Activated naive CD8-positive, alpha-beta T cell treated with anti-CD3 and anti-CD28 coated beads, Interleukin-2, amount 50 U/mL, for 24 hours (primary cell): ENCODE measurements at places on chromosomes 1 and 21.

DNA sequence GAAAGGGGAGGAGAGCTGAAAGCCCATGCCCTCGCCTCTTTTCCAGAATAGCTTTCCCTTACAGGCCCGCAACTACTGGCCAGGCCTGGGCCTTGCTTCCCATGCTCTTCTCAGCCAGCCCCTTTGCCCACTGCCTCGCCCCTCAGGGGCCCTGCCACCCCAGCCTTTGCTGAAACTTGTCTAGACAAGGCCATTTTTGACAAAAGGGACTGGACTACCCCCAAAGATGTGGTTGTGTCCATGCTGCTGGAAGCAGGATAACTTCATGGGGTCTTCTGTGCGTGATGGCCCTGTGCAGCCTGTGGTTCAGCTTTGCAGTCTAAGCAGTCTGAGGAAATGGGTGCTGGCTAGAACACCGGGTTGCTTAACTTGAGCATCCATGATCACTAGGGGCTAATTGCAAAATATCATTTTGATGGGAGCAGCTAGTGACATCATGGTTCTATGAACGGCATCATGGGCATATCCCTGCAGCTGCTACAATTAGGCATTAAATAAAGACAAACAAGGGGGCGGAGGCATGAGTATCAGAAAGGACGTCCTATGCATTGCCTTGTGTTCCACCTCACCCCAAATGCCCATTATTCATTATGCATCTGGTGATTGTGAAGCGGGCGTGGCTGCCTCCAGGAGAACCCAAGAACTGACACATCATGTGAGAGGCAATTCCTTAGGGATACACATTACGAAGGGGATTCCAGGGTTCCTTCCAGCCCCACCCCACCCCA lies 36.8 kb downstream of the NTPCR start:
- no peaks in the 10 kb centered on the region for H3K27me3 ChIP-seq
- peaks cover 6% of the 10 kb centered on the region for H3K4me1 ChIP-seq
- no peak overlapping the region for H3K27ac ChIP-seq
- H3K36me3 ChIP-seq = peaks cover 5% of the 10 kb centered on the region

DNA sequence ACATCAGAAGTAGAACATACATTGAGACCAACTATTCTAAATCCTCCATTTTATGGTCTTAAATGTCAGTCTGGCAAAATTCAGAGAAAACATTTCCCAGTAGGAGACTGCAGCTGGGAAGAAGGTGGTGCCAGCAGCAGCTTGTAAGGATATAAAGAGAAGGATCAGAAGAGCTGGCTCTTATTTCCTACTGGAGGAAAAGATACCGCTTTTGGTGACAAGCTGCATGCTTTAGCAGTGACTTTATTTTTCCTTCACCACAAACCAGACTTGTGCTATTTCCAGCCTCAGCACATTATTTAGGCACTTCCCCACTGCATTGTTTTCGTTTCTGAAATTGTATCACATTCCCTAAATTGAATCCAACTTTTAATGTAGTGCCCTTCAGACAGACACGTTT lies 28.4 kb downstream of the RNF11 start:
- peak overlapping the region; percentile 50 for H3K27ac ChIP-seq
- peaks cover 7% of the 10 kb centered on the region for H3K36me3 ChIP-seq
- DNase-seq = no peak
- no peak overlapping the region for H3K4me3 ChIP-seq
- H3K27me3 ChIP-seq = no peaks in the 10 kb centered on the region

DNA sequence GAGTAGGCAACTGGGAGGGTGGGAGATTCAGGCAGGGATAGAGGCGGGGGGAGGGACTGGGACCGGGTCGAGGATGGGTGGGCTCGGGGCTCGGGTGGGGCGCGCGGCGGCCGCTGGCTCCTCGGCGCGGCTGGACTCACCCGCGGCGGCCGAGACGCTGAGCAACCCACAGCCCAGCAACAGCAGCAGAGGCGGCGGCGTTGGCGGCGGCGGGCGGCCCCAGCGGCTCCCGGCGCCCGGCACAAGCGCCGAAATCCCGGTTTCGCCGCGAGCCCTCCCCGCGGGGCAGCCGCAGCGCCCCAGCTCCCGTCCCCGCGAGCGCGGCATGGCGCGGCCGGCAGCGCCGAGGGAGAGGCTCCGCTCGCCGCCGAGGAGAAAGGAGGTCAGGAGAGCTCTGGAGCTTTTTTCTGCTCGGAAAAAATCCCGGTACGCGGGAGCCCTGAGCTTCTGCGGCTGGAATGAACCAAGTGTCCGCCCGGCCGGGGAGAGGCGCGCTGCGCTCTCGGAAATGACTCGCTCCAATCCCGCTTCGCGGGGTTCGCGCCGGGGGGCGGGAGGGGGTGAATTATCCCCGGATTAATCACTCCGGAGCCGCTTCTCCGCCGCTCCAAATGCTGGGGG lies at the start of gene CSMD2:
TSS of gene CSMD2 (minus strand) at position 460 of the 621 bp plus-strand sequence. CDS start at position 327, 133 bp downstream.
- no peak for DNase-seq
- H3K4me3 ChIP-seq = no peak within 1 kb of the TSS
- no peaks in the 10 kb centered on the region for H3K36me3 ChIP-seq
- peaks cover 8% of the 10 kb centered on the region for H3K4me1 ChIP-seq
- no peak within 1 kb of the TSS for H3K27ac ChIP-seq

GRCh38 chr1:229296541-229296941 lies 25.6 kb downstream of the RAB4A start:
- no peak for DNase-seq
- H3K36me3 ChIP-seq = peaks cover 25% of the 10 kb centered on the region
- H3K27ac ChIP-seq = no peak overlapping the region
- H3K27me3 ChIP-seq = no peaks in the 10 kb centered on the region
- H3K4me1 ChIP-seq = peaks cover 2% of the 10 kb centered on the region
- no peak overlapping the region for H3K4me3 ChIP-seq

DNA sequence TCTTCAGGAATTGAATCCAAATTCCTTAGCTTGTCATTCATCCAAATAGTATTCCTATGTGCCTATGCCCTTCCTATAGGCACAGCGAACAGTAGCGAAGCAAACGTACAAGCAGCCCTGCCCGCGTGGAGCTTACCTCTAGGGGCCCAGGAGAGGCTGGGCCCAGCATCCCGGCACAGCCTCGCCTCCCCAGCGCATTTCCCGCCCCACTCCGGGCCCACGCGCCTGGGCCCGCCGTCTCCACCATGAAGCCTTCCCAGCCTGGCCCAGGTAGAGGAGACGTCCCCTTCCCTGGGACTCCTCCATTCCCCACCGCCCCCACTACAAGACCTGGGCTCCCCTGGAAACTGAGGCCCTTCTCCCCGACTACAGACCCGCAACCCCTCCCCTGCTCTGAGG lies 245 bp upstream of the TMEM269 start:
- peaks cover 25% of the 10 kb centered on the region for H3K36me3 ChIP-seq
- no peak for DNase-seq
- no peaks in the 10 kb centered on the region for H3K27me3 ChIP-seq
- peaks cover 20% of the 10 kb centered on the region for H3K4me1 ChIP-seq

DNA sequence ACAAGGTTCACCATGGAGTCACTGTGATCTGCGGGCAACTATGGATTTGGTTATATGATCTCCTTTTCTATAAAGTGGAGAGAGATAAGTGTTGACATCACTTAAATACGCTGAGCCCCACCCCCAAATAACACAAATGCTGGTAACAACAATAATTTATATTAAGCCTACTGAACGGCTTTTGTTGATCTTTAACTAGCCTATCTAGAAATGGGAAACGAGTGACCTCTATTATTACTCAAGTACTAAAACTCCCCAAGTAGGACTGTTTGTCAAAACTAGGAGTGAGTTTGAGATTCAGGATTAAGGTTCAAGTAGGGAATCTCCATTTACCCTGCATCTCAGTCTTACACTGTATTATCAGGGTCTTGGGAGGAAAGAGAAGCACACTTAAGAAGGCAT lies 52.2 kb downstream of the MAP3K7CL start:
- peaks cover 2% of the 10 kb centered on the region for H3K36me3 ChIP-seq
- no peak overlapping the region for H3K4me3 ChIP-seq
- DNase-seq = no peak
- H3K4me1 ChIP-seq = peaks cover 14% of the 10 kb centered on the region
- H3K27me3 ChIP-seq = no peaks in the 10 kb centered on the region

GRCh38 chr1:179129702-179130473 lies 48.0 kb downstream of the TOR3A start:
- peak overlapping the region; percentile 73 for H3K4me3 ChIP-seq
- H3K27me3 ChIP-seq = no peaks in the 10 kb centered on the region
- no peak for DNase-seq

DNA sequence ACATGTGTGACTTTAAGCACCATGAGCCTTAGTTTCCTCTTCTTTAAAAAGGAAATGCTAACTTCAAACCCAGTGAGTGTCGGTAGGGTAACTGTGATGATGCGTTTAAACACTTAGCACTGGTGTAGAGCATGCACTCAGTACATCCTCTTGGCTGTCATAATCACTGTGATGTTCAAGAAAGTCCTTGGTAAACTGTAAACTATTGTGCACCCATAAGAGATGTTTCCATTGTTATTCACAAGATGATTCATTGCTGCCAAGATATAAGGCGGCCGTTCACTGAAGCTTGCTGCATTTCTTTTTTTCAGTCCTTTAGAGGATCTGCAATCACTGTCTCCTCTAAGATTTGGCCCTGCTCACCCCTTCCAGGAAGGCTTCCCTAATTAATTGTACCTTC lies 61.8 kb upstream of the DAB1 start:
- H3K4me3 ChIP-seq = no peak overlapping the region
- no peaks in the 10 kb centered on the region for H3K36me3 ChIP-seq
- no peak overlapping the region for H3K27ac ChIP-seq
- no peaks in the 10 kb centered on the region for H3K27me3 ChIP-seq
- no peak for DNase-seq

- peaks cover 4% of the 10 kb centered on the region for H3K36me3 ChIP-seq
- peaks cover 2% of the 10 kb centered on the region for H3K4me1 ChIP-seq
- DNase-seq = no peak
- H3K27ac ChIP-seq = no peak overlapping the region
- no peaks in the 10 kb centered on the region for H3K27me3 ChIP-seq
Measured at GRCh38 chr1:61093525-61094137, 11.3 kb downstream of the NFIA start.

DNA sequence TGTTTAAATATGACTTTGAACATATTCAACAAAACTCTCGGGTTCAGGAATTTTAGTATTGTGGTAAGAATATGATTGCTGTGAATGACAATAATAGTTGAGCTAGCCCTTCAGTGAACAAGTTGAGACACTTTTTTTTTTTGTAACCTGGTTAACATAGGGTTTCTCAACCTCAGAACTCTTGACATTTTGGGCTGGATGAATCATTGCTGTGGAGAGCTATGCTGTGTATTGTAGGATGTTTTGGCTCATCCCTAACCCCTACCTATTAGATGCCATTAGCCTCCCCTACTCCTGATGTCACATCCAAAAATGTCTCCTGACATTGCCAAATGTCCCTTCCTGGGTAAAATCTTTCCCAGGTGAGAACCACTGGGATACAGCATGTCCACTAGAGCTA lies 113.7 kb downstream of the RUNX1 start:
- peak overlapping the region; percentile 91 for H3K27ac ChIP-seq
- peaks cover 93% of the 10 kb centered on the region for H3K4me1 ChIP-seq
- H3K4me3 ChIP-seq = peak overlapping the region; percentile 72
- no peaks in the 10 kb centered on the region for H3K27me3 ChIP-seq

GRCh38 chr1:84353695-84354094 lies 44.6 kb upstream of the DNASE2B start:
- peaks cover 2% of the 10 kb centered on the region for H3K4me1 ChIP-seq
- H3K36me3 ChIP-seq = peaks cover 1% of the 10 kb centered on the region
- no peak overlapping the region for H3K27ac ChIP-seq
- no peak for DNase-seq

DNA sequence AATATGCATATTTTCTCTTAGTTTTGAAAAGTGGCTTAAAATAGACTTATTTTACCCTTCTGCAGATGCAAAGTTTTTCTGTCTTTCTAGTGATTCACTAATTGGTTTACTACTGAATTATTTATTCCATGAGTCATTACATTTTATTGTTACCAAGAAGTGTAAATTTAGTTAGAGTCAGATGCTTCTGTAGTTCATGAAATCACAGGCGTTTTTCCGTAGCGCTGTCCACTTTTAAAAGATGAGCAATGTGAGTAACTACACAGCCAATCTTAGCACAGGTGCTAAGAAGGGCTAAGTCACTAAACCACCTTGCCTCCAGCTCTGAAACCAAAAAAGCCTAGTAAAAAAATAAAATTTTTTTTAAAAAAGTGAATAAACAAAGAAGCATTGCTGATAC lies 24.7 kb downstream of the RGS13 start:
- H3K27ac ChIP-seq = no peak overlapping the region
- H3K27me3 ChIP-seq = peaks cover 4% of the 10 kb centered on the region
- H3K4me3 ChIP-seq = no peak overlapping the region
- H3K36me3 ChIP-seq = no peaks in the 10 kb centered on the region
- DNase-seq = no peak

GRCh38 chr1:32465578-32465933 lies 684 bp downstream of the ZBTB8B start:
- peak overlapping the region; percentile 65 for H3K4me3 ChIP-seq
- H3K27me3 ChIP-seq = peaks cover 54% of the 10 kb centered on the region
- no peaks in the 10 kb centered on the region for H3K36me3 ChIP-seq

GRCh38 chr1:22579541-22580155 lies 16.4 kb downstream of the EPHA8 start:
- no peak overlapping the region for H3K27ac ChIP-seq
- no peaks in the 10 kb centered on the region for H3K4me1 ChIP-seq
- no peaks in the 10 kb centered on the region for H3K27me3 ChIP-seq
- H3K36me3 ChIP-seq = peaks cover 2% of the 10 kb centered on the region
- DNase-seq = no peak

DNA sequence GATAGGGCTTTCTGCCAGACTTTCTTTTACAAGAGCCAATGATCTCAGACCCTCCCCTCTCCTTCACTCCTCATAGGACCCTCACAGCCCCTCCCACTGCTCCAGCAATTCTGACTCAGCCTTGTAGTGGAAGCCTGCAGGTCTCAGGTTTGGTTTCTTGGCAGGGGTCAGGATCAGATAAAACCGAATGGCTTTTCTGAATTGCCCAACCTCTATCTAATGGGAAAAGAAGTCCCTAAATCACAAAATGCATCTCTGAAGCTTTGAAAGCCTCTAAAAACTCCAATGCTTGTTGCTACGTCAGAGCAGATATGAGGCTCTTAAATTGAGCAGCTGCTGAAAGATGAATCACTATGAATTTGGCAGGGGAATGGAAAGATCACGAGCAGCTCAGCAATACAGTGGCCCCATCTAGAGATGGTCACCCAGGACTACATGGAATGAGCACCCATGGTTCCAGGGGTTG lies 74.5 kb downstream of the NID1 start:
- no peak overlapping the region for H3K4me3 ChIP-seq
- H3K27me3 ChIP-seq = no peaks in the 10 kb centered on the region
- H3K36me3 ChIP-seq = no peaks in the 10 kb centered on the region

GRCh38 chr1:159122005-159122621 lies 45.5 kb upstream of the AIM2 start:
- no peak overlapping the region for H3K4me3 ChIP-seq
- H3K27me3 ChIP-seq = peaks cover 17% of the 10 kb centered on the region
- H3K27ac ChIP-seq = no peak overlapping the region
- H3K4me1 ChIP-seq = peaks cover 4% of the 10 kb centered on the region
- H3K36me3 ChIP-seq = no peaks in the 10 kb centered on the region

GRCh38 chr1:35668506-35668905 lies 27.2 kb upstream of the PSMB2 start:
- H3K27me3 ChIP-seq = peaks cover 29% of the 10 kb centered on the region
- no peak overlapping the region for H3K4me3 ChIP-seq
- H3K27ac ChIP-seq = no peak overlapping the region
- no peak for DNase-seq
- H3K4me1 ChIP-seq = no peaks in the 10 kb centered on the region
